Stomach (tissue), 19 donors: ENCODE measurements at places on chromosomes 3 and 15. TPM values are rescaled to one million over a fixed set of nuclear protein-coding genes. Genes with fewer than 3 reads are reported as not detected.

Gene ACSBG1
- total RNA-seq, result 1.5 TPM

Gene ADAMTSL3
- total RNA-seq, result 54.9 TPM

Gene TUSC2
- total RNA-seq, result 13.6 TPM

GRCh38 chr3:58418227-58418626 is 15.4 kb downstream of the PDHB start:
- DNase-seq, result no peak

DNA sequence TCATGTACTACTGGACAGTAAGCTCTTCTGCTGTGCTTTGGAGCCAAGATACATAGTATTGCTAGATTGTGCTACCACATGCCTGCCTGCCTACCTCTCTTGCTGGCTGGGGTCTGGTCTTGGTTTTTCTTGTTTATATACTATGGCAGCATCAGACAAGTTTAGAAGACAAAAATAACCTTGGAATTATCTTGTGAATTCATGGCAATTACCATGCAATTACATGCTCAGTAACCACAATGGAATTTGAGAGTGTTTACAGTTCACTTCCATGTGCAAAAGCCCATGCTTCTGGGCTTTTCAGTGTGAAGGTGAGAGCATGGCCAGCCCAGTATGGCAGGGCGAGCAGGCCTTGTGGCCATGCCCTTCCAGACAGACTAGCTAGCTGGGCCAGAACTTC is 48.0 kb upstream of the C15orf61 start:
- no peak for DNase-seq
